ENCODE measurements at places on chromosomes 6 and 20. TPM values are rescaled to one million over a fixed set of nuclear protein-coding genes. Genes with fewer than 3 reads are reported as not detected.

DNA sequence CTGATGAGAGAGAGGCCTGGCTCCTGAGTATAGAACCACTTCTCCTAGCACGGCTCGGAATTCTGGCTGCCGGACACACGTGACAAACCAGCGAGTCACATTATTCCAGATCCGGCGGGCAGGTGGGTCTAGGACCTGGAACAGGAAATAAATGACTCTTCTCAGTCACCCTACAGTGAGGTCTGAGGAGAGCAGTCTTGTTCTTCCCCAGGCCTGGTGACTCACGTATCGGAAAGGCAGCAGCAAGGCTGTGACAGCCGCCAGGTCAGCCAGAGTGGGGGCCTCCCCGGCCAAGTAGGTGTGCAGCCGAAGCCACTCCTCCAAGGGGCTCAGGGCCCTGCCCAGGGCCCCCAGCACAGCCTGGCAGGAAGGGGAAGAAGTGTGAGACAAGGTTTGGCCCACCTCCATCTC lies 2.8 kb downstream of the VARS1 start:
- peaks cover 7% of the 10 kb centered on the region for H3K4me1 ChIP-seq
- DNase-seq, result peak; percentile 18
- no peak overlapping the region for H3K4me3 ChIP-seq
- H3K36me3 ChIP-seq, result peaks cover 9% of the 10 kb centered on the region

DNA sequence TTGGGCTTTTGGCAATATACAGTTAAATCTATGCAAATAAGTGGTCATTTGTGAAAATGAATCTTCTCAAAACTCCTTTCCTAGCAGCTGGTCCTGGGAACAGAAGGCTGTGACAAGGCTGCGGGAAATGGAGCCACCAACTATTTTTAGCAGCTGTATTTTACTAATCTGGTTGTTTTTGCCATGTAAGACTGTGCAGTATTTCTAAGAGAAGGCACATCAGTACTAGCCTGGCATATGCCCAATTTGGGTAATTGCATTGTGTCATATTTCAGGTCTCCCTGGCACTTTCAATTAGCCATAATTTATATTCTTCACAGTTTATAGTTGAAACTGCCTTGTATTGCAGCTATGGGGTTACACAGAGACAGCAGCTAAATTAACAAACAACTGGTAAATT lies 109.6 kb downstream of the MANEA start:
- DNase-seq, result no peak
- H3K27me3 ChIP-seq, result no peaks in the 10 kb centered on the region
- H3K4me1 ChIP-seq, result no peaks in the 10 kb centered on the region

- H3K27ac ChIP-seq, result no peak overlapping the region
- no peaks in the 10 kb centered on the region for H3K27me3 ChIP-seq
- DNase-seq, result no peak
- no peak overlapping the region for H3K4me3 ChIP-seq
Observed at GRCh38 chr6:168799067-168799466, 358.1 kb downstream of the SMOC2 start.

Gene NKX2-2
- total RNA-seq, result not detected

GRCh38 chr6:89087881-89088280 lies 7.3 kb downstream of the PNRC1 start:
- peak; percentile 61 for DNase-seq
- no peak overlapping the region for H3K27ac ChIP-seq
- H3K27me3 ChIP-seq, result no peaks in the 10 kb centered on the region
- H3K4me1 ChIP-seq, result peaks cover 15% of the 10 kb centered on the region

DNA sequence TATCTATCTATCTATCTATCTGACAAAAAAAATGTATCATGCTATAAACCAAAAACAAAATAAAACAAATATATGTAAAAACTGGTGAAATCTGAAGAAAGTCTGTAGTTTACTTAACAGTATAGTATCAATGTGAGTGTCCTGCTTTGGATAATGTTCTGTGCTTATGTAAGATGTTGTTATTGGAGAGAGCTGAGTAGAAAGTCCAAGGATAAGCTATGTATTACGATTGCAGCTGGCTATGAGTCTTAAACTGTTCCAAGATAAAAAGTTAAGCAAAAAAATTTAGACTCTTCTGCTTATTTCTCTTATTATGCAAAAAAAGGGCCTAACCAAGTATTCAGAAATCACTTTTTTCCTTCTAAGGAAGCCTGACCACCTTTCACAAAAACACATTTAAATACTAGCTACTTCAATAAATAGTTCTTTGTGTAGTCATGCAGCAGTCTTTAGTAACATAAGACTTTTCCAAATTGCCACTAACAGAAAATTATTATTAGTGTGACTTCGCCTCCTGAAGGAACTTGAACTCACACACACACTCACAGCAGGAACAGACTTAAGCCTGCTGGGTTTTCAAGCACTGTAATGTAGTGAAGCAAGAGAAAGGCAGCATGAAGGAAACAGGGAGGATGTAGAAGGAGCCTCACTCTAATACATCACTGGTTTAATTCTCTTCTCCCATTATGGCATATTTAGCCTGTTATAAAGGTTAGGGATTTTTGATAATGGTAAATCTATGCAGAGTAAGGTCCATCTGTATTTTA lies 265.8 kb upstream of the GJE1 start:
- no peaks in the 10 kb centered on the region for H3K4me1 ChIP-seq
- H3K27ac ChIP-seq, result no peak overlapping the region
- H3K27me3 ChIP-seq, result no peaks in the 10 kb centered on the region
- H3K36me3 ChIP-seq, result no peaks in the 10 kb centered on the region
- H3K4me3 ChIP-seq, result no peak overlapping the region
- DNase-seq, result no peak

GRCh38 chr6:35046862-35047261 lies 94.3 kb downstream of the TCP11 start:
- H3K27me3 ChIP-seq, result no peaks in the 10 kb centered on the region
- H3K4me1 ChIP-seq, result peaks cover 40% of the 10 kb centered on the region

Gene IL22RA2
- total RNA-seq, result not detected

DNA sequence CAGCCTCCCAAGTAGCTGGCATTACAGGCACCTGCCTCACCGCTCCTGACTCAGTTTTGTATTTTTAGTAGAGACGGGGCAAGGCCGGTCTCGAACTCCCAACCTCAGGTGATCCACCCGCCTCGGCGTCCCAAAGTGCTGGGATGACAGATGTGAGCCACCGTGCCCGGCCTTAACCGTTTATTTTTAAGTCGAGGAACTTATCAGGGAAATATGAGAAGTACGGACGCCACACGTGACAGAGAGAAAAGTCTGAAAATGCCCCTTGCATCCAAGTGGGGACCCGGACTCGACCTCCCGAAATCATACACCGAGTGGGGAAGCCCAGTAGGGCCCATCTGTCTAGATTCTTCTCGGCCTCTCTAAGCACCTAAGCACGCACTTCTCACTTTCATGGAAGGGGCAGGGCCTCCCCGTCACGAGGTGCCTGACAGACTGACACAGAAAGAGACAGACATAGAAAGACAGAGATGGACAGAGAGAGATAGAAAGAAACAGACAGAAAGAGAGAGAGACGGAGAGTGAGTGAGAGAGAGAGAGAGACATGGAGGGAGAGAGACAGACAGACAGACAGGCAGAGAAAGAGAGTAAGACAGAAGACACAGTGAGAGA lies 756.5 kb upstream of the DEFB115 start:
- no peak for DNase-seq
- H3K27ac ChIP-seq, result no peak overlapping the region
- no peaks in the 10 kb centered on the region for H3K36me3 ChIP-seq
- H3K4me1 ChIP-seq, result peaks cover 10% of the 10 kb centered on the region

Gene OXT
- total RNA-seq, result not detected

- peak overlapping the region; percentile 79 for H3K27ac ChIP-seq
- DNase-seq, result no peak
- no peaks in the 10 kb centered on the region for H3K27me3 ChIP-seq
Observed at GRCh38 chr6:4930025-4930691, 73.7 kb downstream of the RPP40 start.

DNA sequence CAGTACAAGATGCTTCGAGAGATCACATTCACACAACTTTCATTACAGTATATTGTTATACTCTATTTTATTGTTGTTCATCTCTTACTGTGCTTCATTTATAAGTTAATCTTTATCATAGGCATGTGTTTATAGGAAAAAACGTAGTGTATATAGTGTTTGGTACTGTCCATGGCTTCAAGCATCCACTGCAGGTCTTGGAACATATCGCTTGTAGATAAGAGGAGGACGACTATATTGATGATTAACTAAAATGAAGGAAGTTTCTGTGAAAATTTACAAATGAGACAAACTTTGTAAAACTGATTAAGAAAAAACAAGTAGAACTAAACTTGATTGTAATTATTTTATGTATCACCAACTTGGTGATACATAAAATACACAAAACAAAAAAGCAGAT lies 98.5 kb downstream of the QKI start:
- H3K4me3 ChIP-seq, result no peak overlapping the region
- peak overlapping the region; percentile 6 for H3K27ac ChIP-seq
- no peaks in the 10 kb centered on the region for H3K27me3 ChIP-seq
- peaks cover 31% of the 10 kb centered on the region for H3K4me1 ChIP-seq

GRCh38 chr6:87904011-87904410 lies 143.6 kb upstream of the SPACA1 start:
- no peaks in the 10 kb centered on the region for H3K36me3 ChIP-seq
- no peak for DNase-seq
- no peak overlapping the region for H3K4me3 ChIP-seq
- peaks cover 5% of the 10 kb centered on the region for H3K4me1 ChIP-seq

DNA sequence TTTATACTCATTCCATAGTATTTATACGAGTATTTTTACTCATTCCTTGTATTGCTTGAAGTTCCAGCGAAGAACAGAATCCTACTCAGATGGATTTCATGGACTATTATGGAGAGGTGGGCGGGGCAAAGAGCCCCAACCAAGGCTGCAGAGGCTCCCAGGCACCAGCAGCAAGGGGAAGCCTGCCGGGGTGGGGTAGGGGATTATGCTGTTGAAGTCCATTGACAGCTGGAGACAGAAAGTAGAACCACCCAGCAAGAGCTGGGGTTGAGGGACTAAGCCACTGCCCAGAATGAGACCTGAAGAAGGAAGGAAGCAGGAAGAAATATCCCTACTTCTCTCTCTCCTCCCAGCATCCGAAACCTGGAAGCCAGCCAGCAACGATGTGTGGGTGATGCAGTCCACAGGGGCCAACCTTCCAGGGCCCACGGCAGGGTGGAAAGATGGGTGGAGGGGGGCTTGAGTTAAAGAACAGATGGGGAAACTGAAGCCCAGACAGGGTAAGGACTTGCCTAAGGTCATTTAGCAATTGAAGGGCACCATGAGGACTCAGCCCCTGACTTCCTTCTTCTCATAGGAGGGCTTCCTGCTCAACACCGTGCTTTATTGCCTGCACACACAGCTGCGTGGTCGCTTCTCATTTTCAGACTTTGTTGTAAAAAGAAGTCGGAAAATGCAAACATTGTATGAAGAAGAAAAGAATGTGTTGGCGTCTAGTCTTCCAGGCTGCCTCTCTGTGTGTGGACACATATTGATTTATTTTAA lies 18.3 kb upstream of the GTSF1L start:
- no peaks in the 10 kb centered on the region for H3K36me3 ChIP-seq
- H3K27ac ChIP-seq, result no peak overlapping the region
- H3K4me3 ChIP-seq, result no peak overlapping the region
- no peaks in the 10 kb centered on the region for H3K4me1 ChIP-seq
- H3K27me3 ChIP-seq, result no peaks in the 10 kb centered on the region

Gene RIPPLY2
- 0.35 TPM for total RNA-seq

GRCh38 chr6:13495112-13495776 lies 7.8 kb upstream of the GFOD1 start:
- no peak overlapping the region for H3K27ac ChIP-seq
- DNase-seq, result no peak
- peaks cover 19% of the 10 kb centered on the region for H3K4me1 ChIP-seq
- H3K4me3 ChIP-seq, result no peak overlapping the region
- H3K36me3 ChIP-seq, result no peaks in the 10 kb centered on the region

Gene GPX5
- 0.30 TPM for total RNA-seq

Gene BMP5
- 112 TPM for total RNA-seq

Gene NOTCH4
- total RNA-seq, result 5.0 TPM

Gene COL9A3
- 7.9 TPM for total RNA-seq

Gene PTPN1
- 29.4 TPM for total RNA-seq

DNA sequence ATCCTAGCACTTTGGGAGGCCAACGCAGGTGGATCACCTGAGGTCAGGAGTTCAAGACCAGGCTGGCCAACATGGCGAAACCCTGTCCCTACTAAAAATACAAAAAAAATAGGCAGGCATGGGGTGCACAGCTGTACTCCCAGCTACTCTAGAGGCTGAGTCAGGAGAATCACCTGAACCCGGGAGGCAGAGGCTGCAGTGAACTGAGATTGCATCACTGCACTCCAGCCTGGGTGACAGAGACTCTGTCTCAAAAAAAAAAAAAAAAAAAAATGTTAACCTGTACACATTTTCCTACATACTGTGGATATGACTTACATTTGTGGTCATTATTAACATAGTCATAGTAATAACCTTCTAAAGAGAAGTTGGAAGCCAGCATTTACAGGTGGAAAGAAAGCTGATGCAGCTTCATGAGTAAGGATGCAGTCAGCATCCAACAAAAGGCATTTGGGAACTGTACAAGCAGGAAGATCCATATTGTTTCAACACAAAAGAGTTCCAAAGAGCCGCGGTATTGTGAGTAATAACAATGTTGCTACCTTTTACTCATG lies 186.2 kb downstream of the GPX5 start:
- no peaks in the 10 kb centered on the region for H3K36me3 ChIP-seq
- peaks cover 24% of the 10 kb centered on the region for H3K27me3 ChIP-seq
- no peak for DNase-seq
- H3K4me1 ChIP-seq, result no peaks in the 10 kb centered on the region
- H3K27ac ChIP-seq, result no peak overlapping the region

Gene SAMD10
- total RNA-seq, result 20.3 TPM

- no peak for DNase-seq
- no peak overlapping the region for H3K4me3 ChIP-seq
- H3K27me3 ChIP-seq, result no peaks in the 10 kb centered on the region
- peaks cover 1% of the 10 kb centered on the region for H3K36me3 ChIP-seq
- peaks cover 38% of the 10 kb centered on the region for H3K4me1 ChIP-seq
- H3K27ac ChIP-seq, result no peak overlapping the region
Observed at GRCh38 chr20:62918831-62919230, 7.5 kb downstream of the DIDO1 start.

Gene KCNK16
- total RNA-seq, result not detected

GRCh38 chr6:146741609-146742008 lies 142.8 kb downstream of the ADGB start:
- no peaks in the 10 kb centered on the region for H3K27me3 ChIP-seq
- DNase-seq, result no peak
- H3K36me3 ChIP-seq, result no peaks in the 10 kb centered on the region
- peaks cover 6% of the 10 kb centered on the region for H3K4me1 ChIP-seq
- H3K4me3 ChIP-seq, result no peak overlapping the region
- H3K27ac ChIP-seq, result no peak overlapping the region

Gene BRPF3
- total RNA-seq, result 17.3 TPM

All from cardiac muscle cell (in vitro differentiated cells and primary cell).